ENCODE measurements at places on chromosomes 12 and 14.
A peak's percentile ranks its signal among the peaks of the same experiment; 100 is the strongest.

DNA sequence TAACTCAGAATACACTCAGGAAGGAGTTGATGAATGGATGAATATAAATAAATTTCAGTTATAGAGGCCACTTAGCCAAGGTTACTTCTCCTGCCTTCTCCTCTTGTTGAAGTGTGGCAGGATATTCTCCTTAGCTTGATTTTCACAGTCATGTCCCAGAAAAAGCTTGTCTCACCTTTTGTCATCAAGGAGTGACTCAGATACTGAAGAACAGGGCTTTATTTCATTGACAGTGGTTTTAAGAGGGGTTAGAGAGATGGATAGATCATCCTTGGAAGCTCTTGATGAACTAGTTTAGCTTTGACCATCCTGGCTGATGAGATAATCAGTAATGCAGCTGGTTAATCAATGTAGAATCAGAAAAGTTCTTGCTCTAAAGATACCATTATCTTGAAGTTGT lies 35.0 kb upstream of the CFAP54 start:
- DNase-seq: no peak

DNA sequence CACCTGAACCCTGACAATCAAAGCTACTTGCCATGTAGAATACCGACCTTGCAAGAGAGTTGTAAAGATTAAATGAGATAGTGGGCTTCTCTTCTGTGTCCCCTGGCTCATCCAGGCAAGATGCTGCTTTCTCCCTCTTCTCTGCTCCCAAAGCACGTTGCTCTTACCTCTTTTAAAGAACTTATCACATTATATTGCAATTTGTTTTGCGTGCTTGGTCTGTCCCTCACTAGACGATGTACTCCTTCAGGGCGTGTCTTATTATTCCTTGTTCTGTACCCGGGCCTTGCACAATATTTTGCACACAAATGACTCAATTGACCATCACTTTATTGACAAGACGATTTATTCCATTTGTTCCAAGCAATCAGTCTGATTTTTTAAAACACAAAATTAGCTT lies 3.3 kb downstream of the DCN start:
- no peak for DNase-seq

- DNase-seq: no peak
Measured at GRCh38 chr12:130829391-130830245, 9.4 kb downstream of the STX2 start.

DNA sequence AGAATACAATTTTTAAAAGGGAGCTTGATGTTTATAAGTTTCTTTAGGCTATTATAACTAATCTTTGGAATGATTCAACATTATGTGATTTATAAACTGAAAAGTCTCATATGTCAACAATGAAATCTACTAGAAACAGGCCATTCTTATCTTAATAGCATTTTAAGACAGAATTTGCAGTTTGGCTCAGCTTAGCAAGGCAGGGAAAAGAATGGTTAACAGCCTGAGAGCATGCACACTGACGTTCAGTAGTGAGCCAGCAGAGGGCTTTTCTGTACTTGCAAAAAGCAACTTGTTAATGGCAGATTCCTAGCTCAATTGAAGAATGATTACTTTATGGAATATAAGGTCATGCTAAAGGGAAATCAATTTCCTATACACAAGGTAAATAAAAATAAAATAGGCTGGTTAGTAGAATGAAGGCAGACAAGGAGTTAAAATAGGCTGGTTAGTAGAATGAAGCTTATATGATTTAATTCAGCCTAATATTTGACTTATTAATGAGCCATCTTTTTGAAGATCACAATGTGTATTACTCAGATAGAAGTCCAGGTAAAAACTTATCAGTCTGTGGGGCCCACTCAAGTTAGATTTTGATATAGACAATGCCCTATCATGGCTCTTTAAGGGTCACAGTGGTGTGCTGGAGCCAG lies 95.9 kb downstream of the OTOGL start:
- DNase-seq: no peak

DNA sequence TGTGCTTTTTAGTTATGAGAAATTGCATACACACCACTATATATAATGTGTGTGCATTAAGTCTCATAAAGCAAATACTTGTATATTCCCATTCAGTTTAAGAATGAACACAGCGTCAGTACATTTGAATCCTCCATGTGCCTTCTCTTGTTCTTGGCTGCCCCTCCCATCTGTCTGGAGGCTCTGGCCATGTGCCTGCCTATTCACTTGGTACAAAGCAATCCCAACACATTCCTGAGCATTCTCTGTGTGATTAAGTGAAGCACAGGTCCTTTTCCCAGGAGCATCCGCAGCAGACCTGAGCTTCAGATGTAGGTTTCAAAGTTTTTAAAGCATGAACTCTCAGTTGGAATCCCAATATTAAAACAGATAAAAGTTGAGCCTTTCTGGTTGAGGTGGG lies 58.7 kb downstream of the POLR3B start:
- no peak for DNase-seq

- no peak for DNase-seq
Measured at GRCh38 chr12:52715416-52715815, 12.1 kb upstream of the KRT77 start.

GRCh38 chr12:70319605-70320004 lies 46.5 kb upstream of the KCNMB4 start:
- DNase-seq: no peak

DNA sequence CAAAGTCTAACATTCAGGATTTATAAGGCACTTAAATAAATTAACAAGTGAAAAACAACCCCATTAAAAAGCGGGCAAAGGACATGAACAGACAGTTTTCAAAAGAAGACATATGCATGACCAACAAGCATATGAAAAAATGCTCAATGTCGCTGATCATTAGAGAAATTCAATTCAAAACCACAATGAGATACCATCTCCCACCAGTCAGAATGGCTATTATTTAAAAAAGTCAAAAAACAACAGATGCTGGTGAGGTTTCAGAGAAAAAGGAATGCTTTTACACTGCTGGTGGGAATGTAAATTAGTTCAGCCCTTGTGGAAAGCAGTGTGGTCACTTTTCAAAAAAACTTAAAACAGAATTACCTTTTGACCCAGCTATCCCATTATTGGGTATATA lies 60.7 kb upstream of the BDKRB2 start:
- DNase-seq: no peak

DNA sequence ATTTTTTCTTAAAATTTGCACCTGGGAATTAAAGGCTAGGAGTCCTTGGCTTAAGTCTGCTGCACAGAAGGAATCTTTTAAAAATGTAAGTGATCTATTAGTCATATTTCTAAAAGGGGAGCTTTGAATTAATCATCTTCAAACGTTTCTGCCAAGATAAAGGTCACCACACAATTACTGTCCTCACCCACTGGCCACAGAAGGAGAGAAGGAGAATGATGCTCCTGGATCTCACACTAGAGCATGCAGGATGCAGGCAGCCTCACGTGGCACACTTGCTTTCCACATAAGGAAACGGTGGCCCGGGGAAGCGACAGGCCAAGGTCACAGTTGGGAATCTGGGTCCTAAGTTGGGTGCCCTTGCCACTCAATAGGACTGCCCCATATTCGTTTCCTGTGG lies 16.9 kb downstream of the PLEKHG7 start:
- no peak for DNase-seq

DNA sequence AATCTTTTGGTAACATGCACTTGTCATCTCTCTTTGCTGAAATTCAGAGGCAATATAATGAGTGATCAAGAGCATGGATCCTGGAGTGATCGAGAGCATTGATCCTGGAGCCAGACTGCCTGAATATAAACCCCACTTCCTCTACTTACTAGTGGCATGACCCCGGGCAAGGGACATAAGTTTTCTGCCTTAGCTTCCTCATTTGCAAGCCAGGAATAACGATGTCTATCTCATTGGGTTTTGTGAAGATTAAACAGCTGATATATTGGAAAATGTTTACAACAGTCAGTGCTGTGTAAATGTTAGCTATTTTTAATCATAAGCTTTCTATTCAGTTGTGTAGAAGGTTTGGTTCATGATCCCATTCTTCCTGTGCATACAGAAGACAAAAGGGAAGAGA lies 2.4 kb upstream of the CSRNP2 start:
- no peak for DNase-seq

DNA sequence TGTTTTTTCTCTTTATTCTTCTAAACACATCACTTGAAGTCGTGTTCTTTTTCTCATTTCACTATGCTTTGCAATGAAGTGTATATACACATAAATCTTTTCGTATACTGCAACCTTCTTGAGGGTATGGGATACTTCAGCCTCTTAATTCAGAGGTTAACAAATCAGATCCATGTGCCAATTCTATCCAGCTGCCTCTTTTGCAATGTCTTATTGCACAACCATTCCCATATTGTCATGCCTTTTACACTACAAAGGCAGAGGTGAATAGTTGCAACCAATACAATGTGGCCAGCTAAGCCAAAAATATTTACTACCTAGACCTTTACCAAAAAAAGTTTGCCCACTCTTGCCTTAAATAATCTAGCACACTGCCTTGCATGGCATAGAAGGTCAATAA lies 224.5 kb upstream of the FOXG1 start:
- no peak for DNase-seq

GRCh38 chr12:88946372-88946997 lies 366.2 kb upstream of the KITLG start:
- no peak for DNase-seq

GRCh38 chr12:13227191-13227590 lies 30.7 kb downstream of the EMP1 start:
- DNase-seq: no peak

- no peak for DNase-seq
Measured at GRCh38 chr14:102948698-102949061, 26.2 kb downstream of the AMN start.

DNA sequence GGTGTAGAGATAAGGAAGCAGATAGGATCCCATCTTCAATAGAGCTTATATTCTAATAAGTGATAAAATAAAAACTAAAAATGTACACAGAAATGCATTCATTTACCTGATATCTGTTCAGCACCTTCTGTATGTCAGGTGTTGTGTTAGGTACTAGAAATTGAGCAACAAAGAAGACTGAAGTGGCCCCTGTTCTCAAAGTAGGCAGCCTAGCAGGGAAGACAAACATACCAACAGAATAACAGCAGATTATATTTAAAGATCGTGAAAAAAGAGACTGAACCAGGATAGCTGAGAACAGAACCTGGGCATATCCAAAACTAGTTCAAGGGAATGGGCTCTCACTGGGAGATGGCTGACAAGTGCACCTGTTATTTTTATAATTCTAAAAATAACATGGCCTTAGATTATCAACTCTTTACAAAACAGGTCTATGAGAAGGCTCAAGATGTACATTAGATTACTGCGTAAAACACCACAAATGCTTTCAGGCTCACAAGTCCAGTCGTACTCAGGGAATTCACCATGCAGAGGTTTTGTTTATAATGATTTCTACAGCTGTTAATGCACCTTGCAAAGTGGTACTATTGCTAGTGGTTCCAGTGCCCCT lies 16.4 kb downstream of the ANO6 start:
- no peak for DNase-seq

DNA sequence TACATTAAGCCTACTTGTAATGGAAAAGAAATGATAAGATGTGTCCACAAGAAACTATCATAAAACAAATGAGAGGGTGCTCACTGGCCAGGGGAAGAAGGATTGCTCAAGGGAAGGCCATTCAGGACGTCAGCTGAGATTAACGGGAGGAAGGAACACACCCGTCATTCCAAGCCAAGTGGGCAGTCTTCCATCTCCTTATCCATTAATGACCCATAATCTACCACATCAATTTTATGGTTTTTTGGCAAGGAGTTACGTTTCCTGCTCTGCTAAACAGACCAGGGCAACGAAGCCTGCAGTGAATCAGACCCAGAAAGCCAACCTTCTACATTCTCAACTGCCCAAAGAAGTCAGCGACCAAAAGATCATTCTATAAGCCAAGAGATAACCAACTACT lies 25.1 kb downstream of the PRKAB1 start:
- DNase-seq: no peak

DNA sequence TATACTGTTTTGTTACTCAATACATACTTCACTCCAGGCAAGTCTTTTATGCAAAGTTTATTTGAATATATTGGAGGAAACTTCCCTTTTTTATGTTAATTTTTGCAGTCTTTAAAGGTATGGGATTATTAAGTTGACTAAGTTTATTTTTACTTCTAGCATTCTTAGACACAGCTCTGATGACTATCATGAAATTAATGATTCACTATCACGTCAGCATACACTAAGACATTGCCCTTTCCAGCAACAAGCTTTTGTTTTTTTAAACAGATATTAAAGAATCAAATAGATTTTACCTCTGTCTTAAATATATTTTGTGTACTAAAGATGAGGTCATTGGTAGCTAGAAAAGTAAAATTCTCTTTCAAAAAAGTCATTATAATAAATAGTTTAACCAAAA lies 52.1 kb downstream of the DERA start:
- DNase-seq: no peak

DNA sequence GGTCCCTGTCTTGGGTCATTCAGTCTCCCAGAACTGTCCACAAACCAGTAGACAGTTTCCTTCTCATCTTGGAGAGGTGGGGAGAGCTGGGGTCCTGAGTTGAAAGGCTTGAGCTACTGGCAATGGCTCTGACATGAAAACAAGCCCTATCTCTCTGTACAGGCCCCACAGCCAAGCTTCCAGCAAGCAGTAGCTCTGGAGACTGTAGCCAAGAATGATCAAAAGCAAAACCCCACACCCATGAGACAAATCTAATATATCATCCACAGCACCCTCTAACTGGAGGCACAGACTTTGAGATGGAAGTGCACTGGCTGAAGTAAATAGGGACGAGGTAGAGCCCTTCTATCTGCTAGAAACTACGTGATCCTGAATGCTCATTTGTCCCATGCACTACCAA lies 40.9 kb downstream of the RERG start:
- DNase-seq: no peak

GRCh38 chr12:121005346-121005815 lies 10.9 kb downstream of the C12orf43 start:
- DNase-seq: peak; percentile 51

DNA sequence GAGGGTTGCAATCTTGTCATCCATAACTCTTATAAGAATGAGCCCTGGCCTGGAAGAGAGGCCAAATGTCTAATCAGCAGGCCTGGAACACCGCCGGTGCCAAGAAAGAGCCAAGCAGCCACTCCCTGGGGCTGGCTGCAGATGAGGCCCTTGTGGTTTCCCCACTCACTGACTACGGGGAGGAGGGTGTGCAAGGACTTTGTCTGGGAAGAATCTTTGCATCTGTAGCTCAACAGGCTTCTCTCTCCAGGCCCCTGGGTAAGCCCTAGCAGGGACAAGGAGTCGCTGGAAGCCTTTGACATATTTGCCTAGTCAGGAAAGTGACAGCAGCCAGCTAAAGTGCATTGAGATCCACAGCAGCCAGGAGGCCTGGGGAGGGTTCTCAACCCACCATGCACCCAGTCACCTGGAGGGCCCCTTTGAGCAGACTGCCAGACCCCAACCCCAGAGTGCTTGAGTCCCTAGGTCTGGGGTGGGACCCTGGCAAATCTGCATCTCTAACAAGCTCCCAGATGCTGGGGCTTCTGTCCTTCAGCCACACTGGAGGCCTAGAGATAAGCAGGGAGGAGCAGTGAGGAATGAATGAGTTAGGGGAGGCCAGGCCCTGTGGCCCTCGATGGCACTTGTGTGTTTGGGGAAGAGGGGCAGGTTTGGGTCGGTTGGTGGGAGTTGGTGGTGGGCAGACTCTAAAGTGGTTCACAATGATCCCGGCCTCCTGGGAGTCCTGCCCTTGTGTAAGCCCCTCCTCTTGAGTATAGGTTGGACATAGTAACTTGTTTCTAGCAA lies 13.9 kb upstream of the LRTM2 start:
- no peak for DNase-seq

Data from CD4-positive, alpha-beta T cell treated with Interleukin-6 for 4 hours (primary cell).